Activated T-cell treated with anti-CD3 and anti-CD28 coated beads for 24 hours (primary cell): ENCODE measurements at places on chromosomes 12 and 14.

- no peak for DNase-seq
Measured at GRCh38 chr12:85923767-85924331, 49.8 kb downstream of the NTS start.

- no peak for DNase-seq
Measured at GRCh38 chr14:51039252-51039651, 55.7 kb downstream of the TRIM9 start.

DNA sequence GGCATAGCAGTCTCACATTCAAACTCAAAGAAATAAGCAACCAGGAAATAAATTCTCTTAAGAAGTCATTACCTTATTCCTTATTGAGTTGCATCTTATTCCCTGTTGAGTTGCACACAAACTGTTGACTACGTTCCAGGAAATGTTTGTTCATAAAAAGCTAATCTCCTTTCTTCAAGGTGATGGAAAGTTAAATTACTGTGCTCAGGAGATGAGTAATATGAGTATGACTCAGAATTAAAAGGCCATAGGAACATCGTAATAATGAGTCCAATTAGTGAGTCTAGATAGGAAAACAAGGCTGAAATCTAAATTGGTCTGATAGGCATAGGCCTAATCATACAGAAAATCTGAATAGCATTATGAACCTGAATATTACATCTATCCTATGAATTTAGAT lies 203.1 kb downstream of the SLC2A13 start:
- DNase-seq: no peak

DNA sequence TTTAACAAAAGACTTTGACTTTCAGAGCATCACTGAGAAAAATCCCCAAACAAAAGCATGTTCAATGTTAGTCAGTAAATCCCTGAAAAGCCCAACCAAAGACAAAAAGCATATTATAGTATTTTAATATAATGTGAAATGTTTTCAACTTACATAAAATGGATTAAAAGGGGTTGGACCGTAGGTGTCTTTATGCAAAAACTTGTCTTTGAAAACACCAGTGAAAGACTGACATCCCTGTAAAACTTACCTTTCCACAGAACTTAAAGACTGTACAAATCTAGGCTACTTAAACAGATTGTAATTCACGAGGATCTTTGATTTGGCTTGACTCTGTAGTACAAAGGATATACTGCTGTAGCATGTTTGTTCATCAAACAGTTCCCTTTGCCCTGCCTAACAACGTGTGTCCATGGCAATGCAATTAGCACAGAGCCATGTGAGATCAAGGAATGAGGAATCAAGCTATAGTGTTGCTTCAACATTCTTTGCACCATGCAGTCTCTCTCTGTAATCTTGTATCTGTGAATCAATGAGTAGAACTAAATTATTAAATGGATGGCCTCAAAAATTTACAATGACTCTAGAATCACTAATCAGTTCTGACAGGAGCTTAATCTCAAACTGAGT lies 138.5 kb upstream of the SYT1 start:
- no peak for DNase-seq

DNA sequence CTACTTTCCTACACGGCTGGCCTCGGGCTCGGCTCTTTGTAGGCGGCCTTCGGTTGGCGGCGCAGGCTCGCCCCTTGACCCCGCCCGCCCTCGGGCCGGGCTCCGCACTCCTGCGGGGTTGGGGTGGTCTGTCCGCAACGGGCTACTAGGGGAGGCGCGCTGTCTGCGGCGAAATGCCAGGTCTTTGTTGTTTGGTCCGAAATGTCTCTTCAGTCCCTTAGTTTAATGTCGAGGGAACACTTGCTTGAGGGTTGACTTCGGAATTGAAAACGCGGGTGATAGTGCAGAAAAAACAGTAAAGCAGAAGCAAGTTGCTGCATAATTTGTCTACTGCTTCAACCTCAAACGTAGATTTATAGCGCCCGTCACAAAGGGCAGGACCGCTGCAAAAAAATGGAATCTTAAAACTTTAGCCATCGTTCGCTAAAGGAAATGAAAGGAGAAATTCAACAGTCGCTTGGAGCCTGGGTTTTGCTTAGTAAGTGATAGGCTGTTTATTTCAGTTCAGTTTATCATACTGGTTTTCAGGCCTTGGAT lies 390 bp downstream of the JKAMP start:
- no peak for DNase-seq

- no peak for DNase-seq
Measured at GRCh38 chr14:91848504-91849001, 18.8 kb downstream of the TC2N start.
